ENCODE measurements at places on chromosomes 6 and 20.

GRCh38 chr20:44345147-44345546, 8.3 kb downstream of the R3HDML start:
- DNase-seq = no peak

DNA sequence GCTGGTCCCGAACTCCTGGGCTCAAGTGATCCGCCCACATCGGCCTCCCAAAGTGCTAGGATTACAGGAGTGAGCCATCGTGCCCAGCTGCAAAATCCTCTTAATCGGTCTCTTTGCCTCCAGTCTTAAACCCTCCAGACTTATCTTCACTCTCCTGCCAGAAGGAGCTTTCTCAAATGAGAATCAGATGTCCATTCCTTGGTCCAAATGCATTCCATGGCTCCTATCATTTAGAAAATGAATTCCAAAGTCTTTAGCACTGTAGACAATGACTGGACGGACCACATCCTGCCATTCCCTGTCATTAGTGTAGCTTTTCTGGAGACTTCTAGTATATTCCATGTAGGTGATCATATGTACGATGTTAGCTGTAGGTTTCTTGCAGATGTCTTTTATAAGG, 141.9 kb downstream of the ID4 start:
- no peak for DNase-seq

DNA sequence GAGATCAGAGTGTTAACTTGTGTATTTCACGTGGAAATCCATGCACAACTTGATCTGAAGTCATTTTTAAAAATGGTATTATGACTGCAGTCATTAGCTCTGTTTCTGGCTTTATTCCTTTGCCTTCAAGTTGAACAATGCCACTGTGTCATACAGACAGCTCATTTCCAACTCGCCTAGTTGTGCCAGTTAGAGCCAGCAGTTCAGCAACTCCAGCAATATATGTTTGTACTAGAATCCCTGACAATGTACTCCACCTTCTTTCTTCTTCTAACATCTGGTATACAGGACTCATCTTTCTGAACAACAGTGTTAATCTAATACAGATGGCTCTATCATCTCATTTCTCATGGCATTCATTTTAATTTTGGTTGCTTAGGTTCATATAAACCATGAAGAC, 418.3 kb upstream of the POU3F2 start:
- no peak for DNase-seq

- DNase-seq = no peak
Observed at GRCh38 chr6:136647363-136647852, 97.2 kb upstream of the MAP7 start.

DNA sequence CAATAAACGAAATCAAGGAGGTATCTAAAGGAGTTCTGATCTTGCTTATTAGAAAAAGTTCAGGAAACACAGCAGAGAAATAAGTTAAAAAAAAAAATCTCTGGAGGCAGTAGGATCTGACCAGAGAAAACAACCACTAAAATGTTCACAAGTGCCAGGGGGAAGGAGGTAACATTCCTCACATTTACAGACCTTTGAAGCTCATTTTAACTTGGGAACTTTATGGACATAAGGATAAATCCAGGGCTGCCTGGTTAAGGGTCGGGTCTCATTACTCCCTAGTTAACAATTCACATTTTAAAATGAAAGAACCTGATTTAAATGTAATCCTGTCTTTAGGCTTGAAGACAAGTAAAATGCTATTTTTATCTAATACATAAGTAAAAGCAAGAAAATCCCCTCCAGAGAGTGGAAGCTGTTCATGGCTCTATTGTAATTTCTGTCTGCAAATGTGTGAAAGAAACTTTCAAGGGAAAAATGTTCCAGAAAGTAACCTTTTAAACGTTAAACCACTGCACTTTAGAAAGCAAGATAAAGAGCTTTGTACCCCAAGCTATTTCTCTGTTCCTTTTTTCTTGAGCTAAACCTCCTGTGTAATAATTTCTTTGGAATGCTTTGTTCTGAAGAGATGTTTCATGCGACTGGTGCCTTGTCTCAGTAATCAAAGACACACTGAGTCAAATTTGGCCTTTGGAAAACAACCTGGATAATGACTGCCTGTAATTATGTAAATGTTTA, 38.2 kb downstream of the MYLIP start:
- DNase-seq = no peak

DNA sequence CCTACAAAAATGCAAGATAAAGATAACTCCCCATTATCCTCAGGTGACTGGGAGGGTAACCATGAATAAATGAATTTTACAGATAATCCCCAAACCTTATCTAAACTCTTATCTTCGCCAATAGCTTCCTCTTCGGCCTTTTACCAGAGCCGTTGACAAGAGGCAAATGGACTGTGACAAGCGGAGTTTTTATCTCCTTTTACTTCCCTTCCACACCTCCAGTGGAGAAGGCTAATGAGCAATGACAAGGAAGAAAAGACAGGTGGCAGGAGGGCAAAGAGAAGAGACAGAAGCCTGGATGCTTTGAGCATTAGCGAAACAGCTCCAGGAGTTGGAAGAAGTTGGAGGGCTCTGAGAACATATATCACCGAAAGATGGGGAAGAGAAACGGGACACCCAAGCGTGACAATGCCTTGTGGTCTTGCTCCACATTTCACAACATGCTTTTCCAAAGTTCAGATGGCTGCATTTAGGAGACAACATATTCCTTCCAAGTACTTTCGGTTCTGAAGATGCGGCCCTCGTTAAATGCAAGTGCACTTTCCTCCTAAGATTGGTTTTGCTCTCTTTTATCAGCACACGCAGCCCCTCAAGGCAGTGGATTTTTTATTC, 69.2 kb downstream of the PRDM1 start:
- DNase-seq = no peak

GRCh38 chr6:137923866-137924653, 57.0 kb downstream of the TNFAIP3 start:
- no peak for DNase-seq

GRCh38 chr20:49636447-49636846, 68.5 kb upstream of the PTGIS start:
- no peak for DNase-seq

- DNase-seq = no peak
Observed at GRCh38 chr20:34637245-34638038, 39.5 kb downstream of the PIGU start.

- no peak for DNase-seq
Observed at GRCh38 chr6:105786449-105786848, 299.7 kb upstream of the PRDM1 start.

GRCh38 chr6:403659-404655, 12.4 kb downstream of the IRF4 start:
- no peak for DNase-seq
